ENCODE measurements at places on chromosomes 11 and 22.
A peak's percentile ranks its signal among the peaks of the same experiment; 100 is the strongest.

- no peak for DNase-seq
These were observed 28.8 kb downstream of the LMO1 start for GRCh38 chr11:8234910-8235309.

- no peak for DNase-seq
These were observed 126.5 kb downstream of the RASSF10 start for GRCh38 chr11:13135385-13136271.

- no peak for DNase-seq
These were observed 71.7 kb upstream of the CHORDC1 start for GRCh38 chr11:90294526-90294925.

GRCh38 chr22:49589301-49589700, 238.4 kb downstream of the BRD1 start:
- DNase-seq, result no peak

- no peak for DNase-seq
These were observed 5.2 kb upstream of the ZP1 start for GRCh38 chr11:60862171-60862570.

DNA sequence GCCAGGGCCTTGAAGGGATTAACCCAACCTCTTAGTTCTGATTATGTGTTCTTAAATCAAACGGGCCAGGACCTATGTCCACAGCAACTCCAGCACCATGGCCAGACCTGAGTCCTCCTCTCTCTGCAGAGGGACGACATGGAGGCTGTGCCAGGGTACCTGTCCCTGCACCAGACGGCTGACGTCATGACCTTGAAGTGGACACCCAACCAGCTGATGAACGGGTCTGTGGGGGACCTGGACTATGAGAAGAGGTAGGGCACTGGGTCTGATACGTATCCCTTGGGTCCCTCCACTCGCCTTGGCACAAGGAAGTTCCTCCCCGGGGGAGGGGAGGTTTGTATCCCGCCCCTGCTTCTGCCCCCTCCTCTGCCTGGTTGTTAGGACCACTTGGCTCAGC, 53.6 kb downstream of the SGSM1 start:
- no peak for DNase-seq

- DNase-seq, result no peak
These were observed 75.1 kb downstream of the LRRC4C start for GRCh38 chr11:41384329-41384728.

DNA sequence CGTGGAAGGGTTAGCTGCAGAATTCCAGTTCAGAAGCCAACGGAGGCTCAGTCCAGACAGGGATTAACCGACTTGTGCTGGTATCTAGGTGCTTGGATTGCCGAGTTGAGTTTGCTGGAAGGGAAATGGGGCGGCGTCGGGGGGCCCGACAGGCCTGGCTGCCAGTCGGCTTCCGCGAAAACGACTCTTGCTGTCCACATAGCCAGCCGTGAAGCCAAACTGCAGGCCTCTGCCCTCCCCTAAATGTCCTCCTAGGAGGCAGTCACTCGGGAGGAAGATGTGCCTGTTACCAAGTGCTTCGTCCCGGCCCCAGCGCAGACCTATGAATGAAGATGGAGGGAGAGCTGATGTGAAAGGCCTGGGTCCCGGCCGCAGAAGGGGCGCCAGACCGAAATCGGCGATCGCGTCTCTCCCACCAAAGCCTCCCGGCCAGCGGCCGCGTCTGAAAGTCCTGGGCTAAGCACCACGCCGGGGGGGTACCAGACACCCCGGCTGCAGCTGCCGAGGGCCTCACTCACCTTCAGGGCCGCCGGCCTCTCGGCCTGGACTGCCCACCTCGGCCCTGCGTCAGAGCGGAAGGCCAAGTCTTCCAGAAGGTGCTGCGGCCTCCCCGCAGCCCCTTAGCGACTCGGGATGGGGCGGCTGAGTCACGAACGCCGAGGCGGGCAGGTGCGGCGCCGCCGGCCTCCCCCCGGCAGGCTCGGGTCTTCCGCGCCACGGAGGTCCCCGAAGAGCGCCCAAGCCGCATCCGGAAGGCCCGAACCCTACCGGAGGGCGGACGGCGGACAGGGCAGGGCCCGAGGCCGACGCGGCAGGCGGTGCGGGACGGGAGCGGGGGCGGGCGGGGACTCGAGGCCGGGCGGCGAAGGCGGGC, 7.5 kb downstream of the DPAGT1 start:
- DNase-seq, result no peak

DNA sequence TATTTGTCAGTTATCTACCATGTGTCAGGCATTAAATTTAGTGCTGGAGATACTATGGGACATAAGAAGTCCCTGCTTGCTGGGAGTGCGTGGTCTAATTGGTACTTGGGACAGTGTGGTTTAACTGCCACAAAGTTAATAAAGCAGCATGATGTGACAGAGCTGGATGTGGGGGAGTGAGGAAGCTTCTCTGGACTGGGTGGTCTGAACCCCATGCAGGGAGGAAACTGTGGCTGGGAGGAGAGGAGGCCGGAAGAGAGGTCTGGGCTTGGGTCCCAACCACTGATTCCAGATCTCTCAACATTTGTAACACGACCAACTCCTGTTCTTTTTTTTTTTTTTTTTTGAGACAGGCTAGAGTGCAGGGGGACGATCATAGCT, 37.1 kb downstream of the ST3GAL4 start:
- peak; percentile 87 for DNase-seq

- no peak for DNase-seq
These were observed 94.5 kb downstream of the CADM1 start for GRCh38 chr11:115409691-115410220.

DNA sequence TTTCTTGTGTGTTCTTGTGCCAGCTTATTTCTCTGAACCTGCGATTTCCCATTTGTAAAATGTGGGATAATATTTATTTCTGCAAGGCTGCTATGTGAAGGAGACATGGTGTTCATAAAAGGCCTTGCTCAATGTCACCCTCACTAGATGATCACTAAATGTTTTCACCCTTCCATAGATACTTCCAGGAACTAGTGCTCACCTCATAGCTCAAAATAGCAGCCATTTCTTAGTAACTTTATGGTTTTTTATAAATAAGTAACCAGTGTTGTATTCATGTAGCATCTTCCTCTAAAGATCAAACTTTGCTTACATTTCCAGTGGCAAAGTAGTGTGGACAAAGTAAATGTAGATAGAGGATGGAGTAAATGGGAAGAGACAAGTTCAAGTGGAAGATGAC, 23.8 kb downstream of the SYTL2 start:
- no peak for DNase-seq

GRCh38 chr11:66050581-66051231, 1.5 kb upstream of the SF3B2 start:
- no peak for DNase-seq

DNA sequence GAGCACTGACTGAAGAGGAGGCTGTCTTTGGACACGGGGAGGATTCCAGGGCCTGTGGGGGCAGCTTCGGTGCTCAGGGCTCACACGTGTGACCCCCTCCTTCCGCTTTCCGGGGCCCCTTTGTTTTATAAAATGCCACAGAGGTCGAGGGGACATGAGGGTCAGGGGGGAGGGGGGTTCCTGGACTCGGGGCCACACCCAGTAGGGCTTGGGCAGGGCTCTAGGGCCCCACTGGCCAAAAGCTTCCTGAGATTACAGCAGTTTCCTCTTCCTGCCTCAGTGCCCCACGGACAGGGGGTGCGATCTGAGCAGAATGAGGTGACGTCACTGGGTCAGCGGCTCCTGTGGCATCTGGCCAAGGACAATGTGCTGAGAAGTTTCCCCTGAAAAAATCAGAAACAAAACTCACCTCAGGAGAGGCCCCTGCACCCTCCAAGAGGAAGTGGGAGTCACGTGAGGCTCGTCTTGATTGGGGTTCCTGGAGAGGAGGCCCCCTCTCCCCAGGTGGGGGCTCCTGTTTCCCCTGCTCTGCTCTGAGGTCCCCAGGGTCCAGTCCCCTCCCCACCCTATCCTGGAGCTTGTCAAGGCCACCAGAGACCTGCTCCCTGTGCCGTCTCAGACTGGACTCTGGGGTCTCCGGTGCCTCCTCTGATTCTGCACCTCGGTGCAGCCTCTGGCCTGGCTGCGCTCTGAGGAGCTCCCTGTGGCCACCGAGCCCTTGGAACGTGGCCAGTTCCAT, 6.4 kb upstream of the IFITM3 start:
- peak; percentile 65 for DNase-seq

DNA sequence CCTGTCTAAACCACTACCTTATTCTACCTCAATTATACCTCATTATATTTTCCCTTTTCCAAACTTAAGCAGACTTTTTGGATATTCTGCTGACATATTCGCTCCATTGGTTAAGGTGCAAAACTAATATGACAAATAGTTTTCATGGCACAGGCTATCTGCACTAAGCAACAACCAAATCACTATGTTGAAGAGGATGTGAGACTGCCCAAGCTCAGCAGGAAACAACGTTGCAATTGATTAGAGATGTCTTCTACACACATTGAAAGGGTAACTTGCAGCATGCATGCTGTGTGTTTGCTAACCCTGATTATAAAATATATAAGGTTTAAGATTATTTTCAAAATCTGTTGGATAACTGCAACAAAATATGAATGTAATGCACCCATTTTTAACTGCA, 61.6 kb downstream of the STK33 start:
- no peak for DNase-seq

GRCh38 chr11:70656252-70656651, 257.9 kb downstream of the CTTN start:
- no peak for DNase-seq

DNA sequence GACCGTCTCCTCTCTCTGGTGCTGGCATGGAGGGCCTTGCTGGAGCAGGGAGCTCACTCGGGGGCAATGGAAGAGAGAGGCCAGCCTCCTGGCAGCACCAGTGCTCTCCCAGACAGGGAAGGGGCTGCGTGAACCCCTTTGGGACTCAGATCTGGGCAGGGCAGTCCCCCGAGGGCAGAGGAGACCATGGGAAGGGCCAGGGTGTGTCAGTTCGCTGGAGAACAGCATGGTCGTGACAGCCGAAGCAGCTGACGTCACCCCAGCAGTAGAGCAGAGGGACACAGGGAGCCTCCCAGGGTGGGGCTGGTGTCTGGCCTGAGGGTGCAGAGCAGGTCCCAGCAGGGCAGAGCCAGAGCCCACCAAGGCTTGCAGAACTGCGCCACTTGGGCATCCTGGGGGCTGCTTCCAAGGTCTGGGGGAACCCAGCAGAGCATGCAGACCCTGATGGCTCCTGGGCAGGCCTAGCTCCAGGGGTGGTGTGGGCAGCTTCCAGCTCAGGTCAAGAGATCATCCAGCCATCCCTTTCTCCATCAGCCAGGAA, 71.0 kb upstream of the KCNQ1OT1 start:
- no peak for DNase-seq

DNA sequence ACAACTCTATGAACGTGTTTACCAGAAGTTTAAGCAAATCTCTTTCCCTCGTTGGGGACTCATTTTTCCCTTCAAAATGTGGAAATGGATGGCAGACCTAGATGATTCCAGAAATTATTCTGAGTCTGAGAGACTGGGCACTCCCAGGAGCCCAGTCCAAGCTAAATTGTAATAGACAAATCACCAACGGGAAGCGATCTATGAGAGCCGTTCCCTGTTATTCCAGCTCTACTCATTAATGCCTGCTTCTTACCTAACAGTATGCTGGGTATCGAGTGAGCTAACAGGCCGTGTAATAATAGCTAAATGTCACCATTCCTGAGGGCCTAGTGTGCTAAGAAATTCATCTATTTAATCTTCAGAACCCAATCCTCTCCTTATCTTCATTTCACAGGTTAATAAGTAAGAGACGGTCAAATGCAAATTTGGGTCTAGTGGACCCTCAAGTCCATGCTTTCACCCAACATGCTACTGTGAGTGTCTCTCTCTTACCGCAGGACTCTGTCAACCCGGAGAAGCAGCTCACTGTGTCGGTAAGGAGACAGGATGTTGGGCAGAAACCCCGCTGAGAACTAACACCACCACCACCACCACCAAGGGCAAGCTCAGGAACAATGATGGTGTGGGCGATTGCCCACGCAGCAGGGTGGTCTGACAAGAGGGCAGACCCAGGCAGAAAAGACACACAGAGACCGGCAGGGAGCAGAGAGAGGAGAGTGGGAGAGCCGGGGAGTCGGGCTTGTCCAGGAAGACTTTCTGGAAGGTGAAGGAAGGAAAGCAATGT, 57.1 kb upstream of the TIMP3 start:
- no peak for DNase-seq

GRCh38 chr11:7418906-7419305, 66.4 kb upstream of the OLFML1 start:
- no peak for DNase-seq

- DNase-seq, result no peak
These were observed 13.5 kb upstream of the UVRAG start for GRCh38 chr11:75801362-75802020.

GRCh38 chr11:133930767-133931448, 25.9 kb downstream of the IGSF9B start:
- DNase-seq, result no peak

DNA sequence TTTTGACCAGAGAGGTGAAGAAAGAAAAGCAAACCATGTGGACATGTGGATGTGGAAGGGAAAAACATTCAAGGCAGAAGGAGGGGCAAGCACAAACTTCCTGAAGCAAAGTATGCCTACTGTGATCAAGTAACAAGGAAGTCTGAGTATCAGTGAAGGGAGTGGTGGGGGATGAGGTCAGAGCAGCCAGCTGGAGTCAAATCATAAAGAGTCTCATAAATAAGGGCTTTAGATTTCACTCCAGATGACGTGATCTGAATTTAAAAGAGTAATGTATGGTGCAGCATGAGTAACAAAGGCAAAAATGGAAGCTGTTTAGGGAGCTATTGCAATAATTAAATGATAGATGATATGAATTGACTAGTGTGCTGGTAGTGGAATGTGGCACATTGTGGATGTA, 665.4 kb upstream of the CCDC90B start:
- DNase-seq, result no peak

- DNase-seq, result no peak
These were observed 2.7 kb downstream of the MAJIN start for GRCh38 chr11:64969209-64969608.

DNA sequence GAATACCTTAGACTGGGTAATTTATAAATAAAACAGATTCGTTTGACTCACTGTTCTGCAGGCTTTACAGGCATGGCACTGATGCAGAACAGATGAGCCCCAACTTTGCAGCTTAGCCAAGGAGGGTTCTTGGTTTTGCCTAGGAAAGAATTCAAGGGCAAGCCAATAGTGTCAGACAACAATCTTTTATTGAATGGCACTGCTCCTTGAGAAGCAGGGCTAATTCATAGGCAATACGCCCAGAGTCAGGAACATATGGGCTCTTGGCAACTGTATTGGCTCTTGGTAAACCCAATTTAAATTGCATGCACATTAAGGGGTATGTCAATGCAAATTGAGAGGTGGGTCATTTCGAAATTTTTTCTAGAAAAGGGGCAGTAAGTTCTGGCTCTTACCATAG, 87.9 kb downstream of the RAB38 start:
- DNase-seq, result no peak

GRCh38 chr11:63017306-63017974, 1.8 kb upstream of the SLC22A8 start:
- no peak for DNase-seq

DNA sequence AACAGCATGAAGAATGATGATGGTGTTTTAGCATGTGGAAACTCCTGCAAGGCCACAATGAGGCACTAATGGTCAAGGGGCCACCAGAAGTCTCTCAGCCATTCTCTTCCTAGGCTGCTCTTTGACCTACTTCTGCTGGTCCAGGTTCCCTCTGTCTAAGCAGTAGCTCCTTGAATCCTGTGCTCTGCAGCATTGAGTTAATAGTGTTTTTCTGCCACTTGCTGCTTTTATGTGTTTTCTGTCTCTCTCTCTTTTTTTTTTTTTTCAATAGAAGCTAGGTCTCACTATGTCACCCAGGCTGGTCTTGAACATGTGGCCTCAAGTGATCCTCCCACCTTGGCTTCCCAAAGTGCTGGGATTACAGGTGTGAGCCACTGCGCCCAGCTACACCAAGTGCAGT, 20.1 kb upstream of the AIFM3 start:
- DNase-seq, result no peak

GRCh38 chr11:39569789-39570188, 1889.7 kb downstream of the LRRC4C start:
- no peak for DNase-seq
